ENCODE measurements at places on chromosomes 4 and X.

DNA sequence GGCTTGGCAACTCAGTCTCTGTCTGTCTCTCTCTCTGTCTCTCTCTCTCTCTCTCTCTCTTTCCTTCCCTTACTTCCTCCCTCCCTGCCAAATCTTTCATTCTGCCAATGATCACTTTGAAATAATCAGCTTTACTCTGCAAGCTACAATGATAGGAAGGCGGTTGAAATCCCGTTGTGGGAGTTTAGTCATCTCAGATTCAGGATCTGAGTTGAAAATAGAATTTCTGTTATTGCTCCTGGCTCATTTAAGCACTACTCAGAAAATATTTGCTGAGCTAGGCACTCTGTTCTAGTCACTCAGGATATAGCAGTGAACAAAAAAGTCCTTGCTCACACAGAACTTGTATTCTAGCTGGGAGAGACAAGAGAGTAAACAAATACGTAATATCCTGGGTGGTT lies 56.3 kb upstream of the DCTD start:
- DNase-seq: no peak

GRCh38 chrX:143788265-143788664 lies 67.7 kb upstream of the SPANXN2 start:
- DNase-seq: no peak

- no peak for DNase-seq
Observed at GRCh38 chrX:47360423-47361179, 9.8 kb upstream of the ZNF157 start.

- DNase-seq: no peak
Observed at GRCh38 chr4:2301225-2301642, 39.3 kb upstream of the MXD4 start.

DNA sequence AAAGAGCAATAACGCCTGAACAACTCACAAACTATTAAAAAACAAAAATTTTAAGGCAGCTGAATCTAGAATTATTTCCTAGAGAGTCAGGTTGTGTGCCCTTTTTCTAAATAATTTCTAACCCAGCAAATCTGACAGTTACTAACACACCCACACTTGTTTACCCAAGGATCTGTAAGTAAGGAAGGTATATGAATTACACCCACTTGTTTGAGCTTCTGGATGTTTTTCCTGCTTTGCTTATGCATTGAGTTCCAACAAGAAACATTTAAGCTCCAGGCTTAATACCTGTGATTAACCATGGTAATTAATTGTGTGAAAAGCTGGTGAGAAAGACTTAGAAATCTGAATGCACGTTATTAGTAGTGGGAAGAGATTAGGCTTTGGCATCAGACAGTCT lies 1.5 kb downstream of the NIPAL1 start:
- DNase-seq: no peak
